ENCODE measurements at places on chromosomes 2 and 18.

GRCh38 chr2:201108341-201108740 lies 7.6 kb upstream of the CFLAR start:
- no peak for DNase-seq

- no peak for DNase-seq
These were observed 100.5 kb downstream of the SPOPL start for GRCh38 chr2:138602166-138602460.

DNA sequence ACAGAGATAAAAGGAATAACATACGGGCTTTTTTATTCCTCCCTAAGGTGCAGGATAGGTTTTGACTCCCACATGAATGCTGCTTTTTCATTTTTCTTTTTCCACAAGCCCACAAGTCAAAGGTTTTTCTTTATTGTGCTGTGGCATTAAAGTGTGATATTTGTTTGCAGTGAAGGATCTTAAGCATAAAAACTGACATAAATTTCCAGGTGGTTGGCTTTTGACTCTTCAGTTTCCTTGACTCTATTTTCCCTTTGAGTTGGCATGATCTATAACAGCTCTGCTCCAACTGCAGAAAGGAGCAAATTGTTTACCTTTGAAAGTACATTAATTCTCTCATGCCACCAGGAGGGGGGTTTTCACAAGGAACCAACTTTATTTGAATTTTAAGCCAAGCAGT lies 326.2 kb upstream of the FAM98A start:
- DNase-seq, result no peak

DNA sequence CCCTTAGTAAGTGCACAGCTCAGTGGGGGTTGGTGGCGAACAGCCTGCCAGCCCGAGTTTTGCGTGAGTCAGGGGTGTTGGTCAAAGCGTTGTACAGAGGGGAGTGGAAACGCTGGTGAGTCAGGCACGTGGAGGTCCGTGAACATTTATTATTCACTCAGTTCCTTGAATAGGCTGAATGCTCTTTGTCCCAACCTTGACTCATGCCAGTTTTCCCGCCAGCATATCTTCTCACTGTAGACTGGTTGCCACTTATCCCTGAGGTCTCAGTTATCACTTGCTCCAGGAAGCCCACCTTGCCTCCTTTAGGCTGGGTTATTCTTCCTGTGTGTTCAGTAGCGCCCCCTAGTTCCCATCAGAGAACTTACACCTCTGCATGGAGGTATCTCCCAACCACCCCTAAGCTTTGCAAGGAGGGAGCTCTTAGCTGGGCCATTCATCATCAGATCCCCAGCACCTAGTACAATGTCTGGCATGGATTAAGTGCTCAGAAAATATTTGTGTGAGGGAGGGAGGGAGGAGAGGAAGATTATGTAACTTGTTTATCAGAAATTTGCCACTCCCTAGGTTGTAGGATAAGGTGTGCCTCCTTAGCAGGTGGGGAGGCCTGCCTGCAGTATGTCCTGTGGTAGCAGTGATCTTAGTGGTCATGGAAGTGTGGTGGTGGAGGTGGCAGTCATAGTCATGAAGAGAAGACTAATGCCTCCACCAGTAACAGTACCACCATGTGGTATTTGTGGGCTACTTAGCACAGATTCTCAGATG lies 72.1 kb downstream of the CABLES1 start:
- no peak for DNase-seq

- no peak for DNase-seq
These were observed 68.1 kb upstream of the SPRED2 start for GRCh38 chr2:65500310-65501040.

DNA sequence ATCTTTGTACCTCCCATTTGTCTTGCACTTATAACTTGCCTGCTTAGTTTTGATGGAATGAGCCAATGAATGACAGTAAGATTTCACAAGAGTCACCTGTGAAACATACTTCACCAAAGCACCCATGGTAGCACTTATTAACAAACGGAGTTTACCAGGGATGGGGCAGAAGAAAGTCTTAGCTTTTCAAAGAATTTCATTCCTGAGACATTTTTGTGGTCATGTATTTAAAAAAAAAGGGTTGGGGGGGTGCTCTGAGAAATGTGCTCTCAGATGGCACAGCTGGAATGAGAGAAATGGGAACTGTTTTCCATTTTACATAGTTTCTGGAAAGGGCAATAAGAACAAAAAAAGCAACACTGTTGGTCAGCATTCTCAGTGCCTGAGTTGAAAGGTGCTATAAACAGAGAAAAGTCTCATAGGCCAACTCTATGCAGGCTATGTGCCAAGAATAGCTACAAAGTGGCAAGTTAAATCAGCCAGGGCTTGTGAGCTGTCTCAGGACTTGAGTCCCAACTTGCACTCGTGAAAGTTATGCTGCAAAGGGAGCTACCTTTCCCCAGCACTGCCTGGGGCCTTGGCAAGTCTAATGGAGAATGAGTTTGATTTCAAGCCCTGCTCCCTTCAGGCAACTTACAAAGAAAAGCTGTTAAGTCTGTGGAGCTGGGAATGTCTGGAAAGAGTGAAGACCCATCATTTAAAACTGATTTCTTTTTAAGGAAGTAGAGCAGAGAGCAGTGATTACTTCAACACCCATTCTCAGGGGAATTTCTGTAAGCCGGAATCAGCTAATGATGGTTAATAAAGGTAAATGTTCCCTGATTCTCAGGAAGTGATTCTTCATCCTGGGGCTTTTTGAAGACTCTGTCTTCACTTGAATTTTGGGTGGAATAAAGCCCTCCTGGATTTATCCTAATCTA lies 170.6 kb downstream of the SLC8A1 start:
- no peak for DNase-seq

- DNase-seq, result no peak
These were observed 233.0 kb downstream of the TPGS2 start for GRCh38 chr18:36595818-36596215.

- no peak for DNase-seq
These were observed 4.3 kb downstream of the SRBD1 start for GRCh38 chr2:45606796-45607195.

GRCh38 chr2:149082079-149082478 lies 43.6 kb downstream of the LYPD6B start:
- DNase-seq, result no peak

- no peak for DNase-seq
These were observed 28.0 kb upstream of the KCMF1 start for GRCh38 chr2:84942964-84943421.

DNA sequence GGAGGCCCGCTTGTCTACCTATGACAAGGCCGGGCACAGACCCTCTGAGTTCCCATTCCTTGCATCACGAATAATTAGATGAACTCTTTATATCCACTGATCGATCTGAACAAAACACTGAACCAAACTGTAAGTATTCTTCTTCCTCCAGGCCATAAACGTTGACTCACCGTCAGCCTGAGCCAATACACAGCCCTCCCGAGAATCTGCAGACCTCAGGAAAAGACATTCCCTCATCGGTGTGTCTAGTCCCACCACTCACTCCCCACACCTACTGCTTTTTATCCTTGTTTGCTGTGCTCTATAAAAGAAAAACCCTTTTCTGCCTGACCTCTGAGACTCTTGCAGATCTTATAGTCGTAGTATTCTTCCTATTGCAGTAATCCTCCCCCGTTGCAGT lies 41.0 kb downstream of the TMEM87B start:
- DNase-seq, result no peak

GRCh38 chr2:24359129-24360049 lies 947 bp downstream of the ITSN2 start:
- DNase-seq, result no peak

DNA sequence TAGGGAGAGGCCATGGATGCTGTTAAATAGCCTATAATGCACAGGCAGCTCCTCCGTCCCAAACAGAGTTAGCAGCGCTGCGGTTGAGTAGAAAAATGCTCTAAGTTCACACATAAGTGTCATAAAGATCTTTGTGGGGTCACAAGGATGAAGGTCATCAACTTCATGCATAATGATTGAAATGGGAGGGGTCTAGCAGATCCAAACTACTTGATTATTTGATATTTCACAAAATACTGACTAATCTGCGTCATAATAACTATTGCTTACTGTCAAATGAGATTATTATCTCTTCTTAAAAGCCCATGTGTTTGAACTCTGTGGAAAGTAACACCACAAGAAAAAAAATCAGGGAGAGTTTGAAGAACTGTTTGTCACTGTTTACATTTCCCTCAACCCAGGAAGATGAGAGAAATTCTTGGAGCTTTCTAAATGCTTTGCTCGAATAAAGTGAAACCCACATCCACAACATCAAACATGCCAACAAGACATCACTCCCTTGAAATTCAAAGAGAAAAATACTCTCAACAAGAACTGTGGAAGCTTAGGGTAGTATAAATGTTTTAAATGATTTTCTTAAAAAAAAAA lies 50.5 kb upstream of the CREB1 start:
- DNase-seq, result no peak

- DNase-seq, result no peak
These were observed 120.6 kb downstream of the PIGN start for GRCh38 chr18:62066102-62066818.

GRCh38 chr18:49849331-49850217 lies 36.2 kb upstream of the ACAA2 start:
- DNase-seq, result peak; percentile 53

Data from ecto neural progenitor cell (in vitro differentiated cells).